ENCODE measurements at places on chromosomes 3 and 15.

DNA sequence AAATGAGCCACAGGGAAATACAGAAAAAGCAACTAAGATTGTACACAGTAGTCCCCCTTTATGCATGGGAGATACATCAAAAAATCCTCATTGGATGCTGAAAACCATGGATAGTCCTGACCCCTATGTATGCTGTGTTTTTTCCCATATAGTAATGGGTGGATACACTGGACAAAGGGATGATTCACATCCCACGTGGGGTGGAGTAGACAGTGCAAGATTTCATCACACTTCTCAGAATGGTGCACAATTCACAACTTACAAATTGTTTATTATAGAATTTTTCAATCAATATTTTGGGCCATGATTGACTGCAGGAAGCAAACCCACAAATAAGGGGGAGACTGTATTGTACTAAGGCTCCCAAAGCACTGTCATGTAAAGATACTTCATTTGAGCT, 224.4 kb upstream of the STRIT1 start:
- no peak for DNase-seq

DNA sequence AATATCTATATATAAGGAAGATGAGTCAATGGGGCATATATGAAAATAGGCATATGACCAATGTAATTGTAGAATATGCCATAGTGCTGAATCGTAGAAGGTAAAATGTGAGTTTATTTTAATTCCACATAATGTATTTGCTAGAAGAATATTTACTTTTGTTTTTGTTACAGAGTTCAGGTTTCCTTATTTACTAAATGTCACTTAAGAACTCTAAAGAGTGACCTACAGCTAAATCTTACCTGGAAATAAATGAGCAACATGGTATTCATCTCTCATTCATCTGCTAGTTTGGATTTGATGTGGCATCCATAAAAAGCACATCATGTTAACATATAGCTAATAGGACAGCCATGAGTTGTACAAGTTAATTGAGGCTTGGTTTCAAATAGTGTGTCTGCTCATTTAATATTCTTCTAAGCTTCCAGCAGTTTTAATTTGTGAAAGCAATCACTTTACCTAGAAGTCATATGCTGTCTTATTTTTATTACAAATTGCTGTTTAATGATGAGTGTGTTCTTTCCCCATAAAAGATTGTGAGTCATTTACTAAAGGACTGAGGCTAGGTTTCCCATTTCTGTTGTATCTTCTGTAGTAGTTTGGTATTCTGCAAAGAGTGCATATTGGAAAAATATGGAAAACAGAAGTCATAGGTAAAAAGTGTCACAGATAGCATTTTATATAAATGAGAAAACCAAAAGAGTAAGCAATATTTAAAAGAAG, 222.1 kb upstream of the POU1F1 start:
- DNase-seq: no peak

GRCh38 chr3:3015185-3016089, 94.7 kb downstream of the IL5RA start:
- DNase-seq: no peak

- peak; percentile 8 for DNase-seq
Observed at GRCh38 chr3:18149386-18149785, 275.8 kb downstream of the SATB1 start.

GRCh38 chr3:196842567-196843434, 24.9 kb upstream of the SENP5 start:
- no peak for DNase-seq

DNA sequence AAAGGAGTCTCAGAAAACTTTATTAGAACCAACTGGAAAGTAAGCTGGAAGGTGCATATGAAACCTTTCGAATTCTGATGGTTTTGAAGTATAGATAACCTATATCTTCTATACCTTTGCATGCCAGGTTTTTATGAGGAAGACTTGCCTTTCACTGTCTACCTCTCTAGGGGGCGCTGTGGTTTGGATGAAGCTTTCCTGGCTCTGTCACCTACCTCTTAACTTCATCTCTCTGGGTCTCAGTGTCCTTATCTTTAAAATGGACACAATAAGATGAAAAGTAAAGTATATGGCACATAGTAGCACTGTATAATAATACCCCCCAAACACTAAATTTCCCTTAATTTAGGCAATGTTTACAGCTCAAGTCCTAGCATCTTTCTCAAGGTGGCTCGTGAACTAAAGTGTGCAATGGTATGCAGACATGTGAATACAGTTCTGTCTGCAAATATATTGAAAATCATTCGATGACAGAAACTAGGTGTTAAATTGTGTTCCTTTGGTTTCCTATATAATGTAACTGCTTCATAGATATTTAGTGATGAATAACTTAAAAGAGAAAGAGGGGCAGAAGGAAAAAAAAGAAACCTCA, 314.3 kb downstream of the CHST2 start:
- no peak for DNase-seq

GRCh38 chr15:58677426-58677825, 72.1 kb downstream of the ADAM10 start:
- DNase-seq: no peak

- DNase-seq: no peak
Observed at GRCh38 chr15:93378558-93378957, 289.5 kb upstream of the RGMA start.

DNA sequence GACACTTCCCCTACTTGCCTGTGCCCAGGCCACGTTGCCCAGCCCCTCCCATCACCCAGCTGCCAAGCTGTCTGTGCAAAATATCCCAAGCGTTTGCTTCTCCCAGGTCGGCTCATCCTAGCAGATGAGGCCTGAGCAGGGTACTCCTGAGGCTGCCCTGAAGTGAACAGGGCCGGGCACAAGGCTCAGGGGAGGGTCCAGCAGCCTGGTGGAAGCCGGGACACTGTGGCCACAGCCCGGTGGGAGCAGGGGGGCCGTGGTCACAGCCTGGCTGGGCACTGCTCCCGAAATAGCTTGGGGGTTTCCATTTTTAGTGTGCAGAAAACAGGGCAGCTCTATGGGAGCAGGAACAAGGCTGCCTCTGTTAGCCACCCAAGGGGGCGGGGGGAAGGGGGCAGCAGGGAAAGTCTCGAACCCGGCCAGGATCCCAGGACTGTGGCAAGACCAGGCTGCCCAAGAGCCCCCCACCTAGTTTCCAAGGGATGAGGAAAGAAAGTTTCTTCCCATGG, 3.4 kb downstream of the PLXNB1 start:
- DNase-seq: no peak

DNA sequence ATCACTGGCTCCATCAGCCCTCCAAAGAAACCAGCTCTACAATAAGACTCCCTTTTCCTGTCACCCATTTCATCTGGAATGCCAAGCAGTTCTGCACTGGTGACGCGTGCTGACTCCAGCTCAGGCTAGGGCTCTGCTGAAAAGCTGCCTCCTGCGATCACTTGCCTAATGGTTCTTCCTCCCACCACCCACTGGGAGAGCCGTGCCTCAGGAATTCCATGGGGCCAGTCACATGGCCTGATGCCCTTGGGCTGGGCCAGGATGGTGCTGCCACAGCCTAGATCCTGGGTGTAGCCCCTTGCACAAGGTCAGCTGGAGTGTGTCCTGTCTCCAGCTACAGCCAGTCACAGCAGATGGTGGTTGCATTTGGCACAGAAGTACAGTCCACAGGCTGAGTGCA, 98.9 kb downstream of the DNAJB8 start:
- peak; percentile 69 for DNase-seq
